ENCODE measurements at places on chromosomes 5 and 9.

DNA sequence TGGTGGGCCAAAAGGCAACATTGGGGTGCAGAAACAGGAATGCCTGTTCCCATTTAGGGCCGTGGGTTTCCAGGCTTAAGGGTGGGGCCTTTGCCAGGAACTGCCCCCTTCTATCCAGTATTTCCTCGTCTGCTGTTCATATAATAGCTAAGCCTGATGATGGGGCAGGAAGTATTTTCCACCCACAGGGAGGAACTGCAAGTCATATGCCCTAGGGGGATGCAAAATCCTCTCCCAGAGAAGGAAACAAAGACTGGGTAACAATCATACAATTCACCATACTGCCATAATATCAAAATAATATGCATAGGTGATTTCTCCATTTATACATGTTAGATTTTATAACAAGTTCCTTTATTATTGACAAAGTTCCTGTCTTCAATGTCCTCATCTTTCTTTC, 20.5 kb upstream of the RPS23 start:
- DNase-seq, result no peak

DNA sequence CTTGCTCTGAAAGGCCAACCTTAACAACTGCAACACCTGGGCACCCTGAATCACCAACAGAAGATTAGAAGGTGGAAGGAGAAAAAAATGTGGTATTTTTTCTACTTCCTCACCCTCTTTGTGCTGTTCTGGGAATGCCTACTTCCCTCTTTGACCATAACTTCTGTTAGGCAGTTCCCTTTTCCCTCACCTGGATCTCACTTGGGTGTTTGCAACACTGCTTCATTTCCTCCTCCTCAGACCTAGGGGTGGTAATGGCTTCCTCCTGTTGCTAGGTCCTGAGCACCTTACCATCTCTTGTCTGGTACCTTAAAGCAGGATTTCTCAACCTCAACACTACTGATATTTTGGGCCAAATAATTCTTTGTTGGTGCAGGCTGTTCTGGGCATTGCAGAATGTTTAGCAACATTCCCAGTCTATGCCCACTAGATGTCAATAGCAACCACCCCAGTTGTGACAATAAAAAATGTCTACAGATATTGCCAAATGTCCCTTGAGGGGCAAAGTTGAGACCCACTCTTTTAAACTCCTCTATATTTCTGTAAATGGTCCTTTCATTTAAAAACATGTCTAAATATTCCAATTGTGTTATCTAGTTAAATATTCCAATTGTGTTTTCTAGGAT, 300.0 kb upstream of the VLDLR start:
- DNase-seq, result no peak

- DNase-seq, result peak; percentile 31
These were observed 3.4 kb downstream of the S1PR3 start for GRCh38 chr9:88994469-88995199.

- no peak for DNase-seq
These were observed 54.5 kb upstream of the TAF11L2 start for GRCh38 chr5:17443333-17444130.

DNA sequence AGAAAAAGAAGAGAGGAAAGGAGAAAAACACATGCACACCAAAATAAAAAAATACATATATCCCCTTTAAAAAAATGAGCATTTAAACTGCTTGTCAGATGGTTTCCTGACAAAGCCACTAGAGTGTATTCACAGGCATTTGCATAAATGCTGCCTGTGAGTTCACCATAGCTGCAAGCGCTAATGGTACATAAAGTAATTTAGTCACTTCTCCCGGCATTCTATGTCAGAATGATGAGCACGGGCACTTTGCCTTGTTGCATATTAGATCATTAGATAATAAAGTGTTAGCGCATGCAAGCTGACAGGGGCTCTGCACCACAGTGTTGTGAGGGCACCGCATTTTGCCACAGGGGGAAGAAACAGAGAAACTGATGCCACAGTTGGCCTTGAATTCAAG, 280.6 kb downstream of the EBF1 start:
- no peak for DNase-seq

- no peak for DNase-seq
These were observed 361.9 kb downstream of the ARHGEF28 start for GRCh38 chr5:73987915-73988314.

DNA sequence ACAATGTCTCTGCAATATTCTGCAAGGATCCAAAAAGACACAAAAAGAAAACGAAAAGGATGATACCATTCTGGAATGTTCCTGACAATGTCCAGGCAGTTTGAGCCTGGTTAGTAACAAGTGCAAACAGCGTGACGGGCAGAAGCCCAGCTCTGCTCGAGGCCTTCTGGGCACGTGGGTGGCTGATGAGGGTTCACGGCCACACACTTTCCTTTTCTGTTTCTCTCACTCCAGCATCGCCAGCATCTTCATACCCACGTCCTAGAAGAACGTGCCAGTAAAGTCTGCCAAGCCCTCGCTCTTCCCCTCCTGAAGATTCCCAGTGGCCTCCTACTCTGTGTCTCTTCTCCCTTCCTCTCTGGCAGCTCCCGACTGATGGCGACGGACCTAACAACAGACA, 36.7 kb downstream of the COL23A1 start:
- DNase-seq, result no peak

GRCh38 chr9:96486386-96487028, 36.5 kb downstream of the HABP4 start:
- peak; percentile 74 for DNase-seq
